Mesothelial cell of epicardium (in vitro differentiated cells): ENCODE measurements at places on chromosomes 12 and 14. TPM values are rescaled to one million over a fixed set of nuclear protein-coding genes. Genes with fewer than 3 reads are reported as not detected.
A peak's percentile ranks its signal among the peaks of the same experiment; 100 is the strongest.

Gene TMPRSS12
- total RNA-seq = 0.24 to 0.27 TPM in 2 of 3 replicates, not detected in the other

Gene LRTM2
- total RNA-seq = 0.45 to 0.47 TPM in 2 of 3 replicates, not detected in the other

DNA sequence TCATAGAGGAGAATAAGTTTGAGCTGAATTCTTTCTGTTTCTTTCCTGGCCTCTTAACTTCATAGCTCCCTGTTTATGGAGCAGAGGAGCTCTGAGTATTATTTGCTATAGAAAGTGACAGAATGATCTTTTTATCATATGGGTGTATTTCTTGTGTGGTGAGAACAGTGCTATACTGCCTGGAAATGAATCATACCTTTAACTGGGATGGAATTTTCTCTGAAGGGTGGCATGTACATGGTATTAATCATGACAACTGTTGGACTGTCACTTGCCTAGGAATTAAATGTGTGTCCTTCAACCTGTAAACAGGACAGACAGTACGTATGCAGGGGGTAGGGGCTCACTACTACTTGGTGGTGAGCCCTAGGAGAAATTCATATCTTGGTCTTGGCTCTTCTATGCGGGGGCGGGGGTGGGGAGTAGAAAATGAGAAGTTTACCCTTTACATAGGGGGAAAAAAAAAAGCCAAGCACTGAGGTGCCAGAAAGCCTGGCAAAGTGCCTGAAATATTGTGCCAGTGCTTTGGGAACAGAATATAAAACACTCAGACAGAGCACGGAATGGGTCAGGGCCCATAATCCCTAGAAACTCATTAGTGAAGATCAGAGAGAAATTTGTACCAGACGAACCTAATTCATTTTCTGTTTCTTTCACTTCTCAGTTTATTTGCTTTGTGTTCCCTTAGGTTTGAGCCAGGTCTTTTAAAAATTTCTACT, 33.8 kb downstream of the ARMH4 start:
- H3K4me3 ChIP-seq = no peak overlapping the region
- no peak for DNase-seq
- peaks cover 9% of the 10 kb centered on the region for H3K36me3 ChIP-seq
- H3K27ac ChIP-seq = no peak overlapping the region
- peaks cover 9% of the 10 kb centered on the region for H3K4me1 ChIP-seq

DNA sequence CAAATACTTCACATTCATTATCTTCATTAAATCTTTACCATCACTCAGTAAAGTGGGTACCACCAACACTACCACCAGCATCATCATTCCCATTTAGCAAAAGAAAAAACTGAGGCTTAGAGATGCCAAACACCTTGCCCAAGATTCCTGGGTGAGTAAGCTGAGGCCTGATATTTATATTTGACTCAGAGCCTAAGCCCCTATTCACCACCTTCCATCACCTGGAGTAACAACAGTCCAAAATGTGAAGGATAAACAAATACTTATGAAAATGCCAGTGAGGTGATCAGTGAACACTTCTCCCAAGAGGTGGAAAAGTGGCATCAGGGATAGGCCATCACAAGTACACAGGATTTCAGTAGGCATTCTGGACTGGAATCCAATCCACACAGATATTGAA, 3.7 kb downstream of the SLC38A1 start:
- no peaks in the 10 kb centered on the region for H3K27me3 ChIP-seq
- no peaks in the 10 kb centered on the region for H3K36me3 ChIP-seq
- DNase-seq = no peak
- H3K4me1 ChIP-seq = peaks cover 19% of the 10 kb centered on the region
- no peak overlapping the region for H3K27ac ChIP-seq

DNA sequence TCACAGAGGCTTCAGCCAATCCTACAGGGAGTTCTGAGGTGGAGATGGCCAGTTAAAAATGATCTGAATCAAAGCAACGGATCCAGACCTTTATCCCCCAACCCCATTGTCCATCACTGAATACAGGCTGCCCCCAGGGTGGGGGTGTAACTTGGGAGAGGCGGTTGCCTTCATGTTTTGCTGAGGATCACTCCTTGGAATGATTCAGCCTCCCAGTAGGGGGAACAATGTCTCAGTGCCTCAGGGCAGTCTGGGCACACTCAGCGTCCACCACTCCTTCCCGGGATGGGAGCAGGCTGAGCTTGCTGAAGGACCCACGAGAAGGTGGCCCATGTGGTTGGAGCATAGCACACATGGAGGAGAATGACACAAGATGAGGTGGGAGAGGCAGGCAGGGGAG, 60.2 kb downstream of the RFX4 start:
- H3K27ac ChIP-seq = no peak overlapping the region
- DNase-seq = no peak
- peaks cover 24% of the 10 kb centered on the region for H3K27me3 ChIP-seq
- no peak overlapping the region for H3K4me3 ChIP-seq

DNA sequence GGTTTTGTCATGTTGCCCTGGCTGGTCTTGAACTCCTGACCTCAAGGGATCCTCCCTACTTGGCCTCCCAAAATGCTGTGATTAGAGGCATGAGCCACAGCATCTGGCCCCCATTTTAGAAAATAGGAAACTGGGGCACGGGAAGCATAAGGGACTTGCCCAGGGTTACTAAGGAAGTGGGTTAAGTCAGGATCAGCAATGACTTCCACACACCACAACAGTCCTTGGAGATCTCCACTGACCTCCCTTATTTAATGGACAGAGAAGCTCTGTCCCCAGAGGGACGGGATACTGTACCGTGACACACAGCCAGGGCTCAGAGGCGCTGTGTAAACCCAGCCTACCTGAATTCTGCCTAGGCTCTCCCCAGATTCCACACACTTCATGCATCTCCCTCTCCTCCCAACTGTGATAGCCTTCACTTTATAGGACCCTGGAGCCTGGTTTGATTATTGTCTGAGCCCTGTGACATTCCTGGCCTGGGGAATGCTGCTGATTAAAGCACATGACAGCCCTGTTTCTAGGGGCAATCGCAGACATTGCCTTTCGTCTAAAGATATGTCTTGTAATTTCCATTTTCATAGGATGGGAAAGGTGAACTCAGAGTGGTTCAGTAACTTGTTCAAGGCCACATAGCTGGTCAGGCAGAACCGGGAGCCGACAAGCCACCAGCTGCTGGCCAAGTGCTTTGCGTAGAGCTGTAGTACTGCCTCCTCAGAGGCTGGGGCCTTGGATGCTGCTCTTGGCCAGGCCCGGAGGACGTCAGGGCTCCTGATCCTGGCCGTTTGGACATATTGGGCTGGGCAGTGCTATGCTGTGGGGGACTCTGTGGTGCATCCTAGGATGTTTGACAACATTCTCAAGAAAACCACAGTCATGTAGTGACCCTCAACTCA, 20.8 kb downstream of the SERPINA1 start:
- no peaks in the 10 kb centered on the region for H3K36me3 ChIP-seq
- H3K4me3 ChIP-seq = no peak overlapping the region
- no peaks in the 10 kb centered on the region for H3K27me3 ChIP-seq
- no peak for DNase-seq

DNA sequence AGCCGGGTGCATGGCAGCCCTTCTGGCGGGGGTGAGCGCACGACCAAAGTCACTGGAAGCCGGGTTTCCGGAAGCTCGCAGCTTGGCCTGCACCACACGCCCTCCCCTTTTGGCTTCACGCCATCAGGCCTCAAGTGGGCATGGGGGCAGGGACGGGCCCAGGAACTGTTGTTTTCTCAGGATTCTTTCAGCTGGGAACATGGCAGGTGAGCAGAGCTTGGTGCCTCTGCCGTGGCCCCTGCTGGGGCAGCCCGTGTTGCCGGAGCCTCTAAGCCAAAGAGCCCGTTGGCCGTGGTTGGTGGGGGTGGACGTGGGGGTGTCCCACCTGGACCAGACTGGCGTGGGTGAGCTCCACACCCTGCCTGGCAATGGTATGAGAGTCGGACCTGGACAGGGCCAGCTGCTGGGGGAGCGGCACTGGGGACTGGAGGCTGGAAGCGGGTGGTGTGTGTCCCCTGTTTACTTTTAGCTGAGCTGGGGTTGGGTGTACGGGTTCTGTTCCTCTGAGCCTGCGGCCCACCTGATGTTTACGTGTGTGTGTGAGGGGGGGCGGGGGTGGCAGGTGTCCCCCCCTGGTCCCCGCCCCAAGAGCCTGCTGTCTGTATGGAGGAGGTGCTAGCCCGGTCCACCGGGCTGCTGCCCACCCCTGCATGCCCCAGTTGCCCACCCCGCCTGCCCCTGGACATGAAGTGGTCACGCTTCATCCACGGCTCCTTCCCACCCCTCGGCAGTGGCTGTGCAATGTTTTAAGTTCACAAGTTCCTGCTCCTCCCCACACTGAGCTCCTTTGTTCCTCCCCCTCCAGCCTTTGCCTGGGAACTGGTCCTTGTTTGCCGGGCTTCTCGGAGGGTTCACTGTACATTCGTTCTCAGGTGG, 28.7 kb upstream of the PLD4 start:
- H3K4me3 ChIP-seq = no peak overlapping the region
- peak; percentile 16 for DNase-seq
- H3K4me1 ChIP-seq = no peaks in the 10 kb centered on the region
- peaks cover 13% of the 10 kb centered on the region for H3K27me3 ChIP-seq
- no peak overlapping the region for H3K27ac ChIP-seq
- no peaks in the 10 kb centered on the region for H3K36me3 ChIP-seq
